ENCODE measurements at places on chromosomes 7 and 10.

DNA sequence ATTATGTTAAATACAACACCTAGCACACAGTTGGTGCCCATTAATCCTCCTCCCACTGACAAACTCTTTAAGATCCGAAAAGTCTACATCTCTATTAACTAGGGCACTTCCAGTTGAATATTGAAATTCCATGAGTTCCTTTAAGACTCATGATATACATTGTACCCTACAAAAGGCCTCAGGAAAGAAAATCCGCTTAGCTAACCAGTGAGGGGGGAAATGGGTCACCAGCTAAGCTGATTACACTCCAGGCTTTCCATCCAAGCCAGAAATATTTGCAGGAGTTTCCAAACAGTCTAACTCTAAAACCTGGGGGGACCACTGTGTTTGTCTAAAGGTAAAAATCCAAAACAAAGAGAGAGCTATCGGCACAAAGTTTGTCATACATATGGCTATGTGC lies 1.3 kb upstream of the LRIT2 start:
- DNase-seq = no peak

DNA sequence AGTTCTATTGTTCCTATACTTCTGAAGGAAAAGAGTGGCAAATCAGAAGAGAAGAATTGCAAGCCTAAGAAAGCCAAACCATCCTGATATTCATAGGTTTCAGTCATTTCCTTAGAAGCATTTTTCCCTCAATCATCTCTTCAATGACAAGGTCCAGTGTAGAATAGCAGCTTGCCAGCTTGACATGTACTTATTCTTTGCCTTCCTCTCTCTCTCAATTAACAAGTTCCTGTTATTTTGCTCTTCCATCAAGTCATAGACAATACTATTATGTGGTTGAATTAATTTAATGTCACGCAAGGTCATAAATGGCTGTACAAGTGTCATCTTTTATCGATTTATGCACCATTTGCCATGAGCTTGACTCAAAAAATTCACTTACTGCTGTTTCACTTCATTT lies 216.3 kb upstream of the MBL2 start:
- DNase-seq = no peak

DNA sequence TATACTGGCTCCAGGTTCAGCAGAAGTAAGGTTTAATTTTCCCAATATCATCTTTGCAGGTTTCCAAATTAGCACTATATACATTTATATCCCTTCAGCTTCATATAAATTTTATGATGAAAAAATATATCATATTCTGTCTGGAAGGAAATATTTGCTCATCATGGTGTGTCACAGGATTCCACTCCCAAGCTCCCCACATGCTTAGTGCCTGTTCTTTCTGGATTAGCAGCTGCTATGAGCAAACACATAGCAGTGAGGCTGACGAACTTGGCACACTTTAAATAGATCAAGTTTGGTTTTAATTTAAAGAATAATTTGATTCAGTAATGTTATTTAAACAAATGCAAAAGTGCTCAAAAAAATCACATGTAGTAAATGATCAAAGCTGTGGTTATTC lies 251.9 kb downstream of the AGMO start:
- DNase-seq = no peak

DNA sequence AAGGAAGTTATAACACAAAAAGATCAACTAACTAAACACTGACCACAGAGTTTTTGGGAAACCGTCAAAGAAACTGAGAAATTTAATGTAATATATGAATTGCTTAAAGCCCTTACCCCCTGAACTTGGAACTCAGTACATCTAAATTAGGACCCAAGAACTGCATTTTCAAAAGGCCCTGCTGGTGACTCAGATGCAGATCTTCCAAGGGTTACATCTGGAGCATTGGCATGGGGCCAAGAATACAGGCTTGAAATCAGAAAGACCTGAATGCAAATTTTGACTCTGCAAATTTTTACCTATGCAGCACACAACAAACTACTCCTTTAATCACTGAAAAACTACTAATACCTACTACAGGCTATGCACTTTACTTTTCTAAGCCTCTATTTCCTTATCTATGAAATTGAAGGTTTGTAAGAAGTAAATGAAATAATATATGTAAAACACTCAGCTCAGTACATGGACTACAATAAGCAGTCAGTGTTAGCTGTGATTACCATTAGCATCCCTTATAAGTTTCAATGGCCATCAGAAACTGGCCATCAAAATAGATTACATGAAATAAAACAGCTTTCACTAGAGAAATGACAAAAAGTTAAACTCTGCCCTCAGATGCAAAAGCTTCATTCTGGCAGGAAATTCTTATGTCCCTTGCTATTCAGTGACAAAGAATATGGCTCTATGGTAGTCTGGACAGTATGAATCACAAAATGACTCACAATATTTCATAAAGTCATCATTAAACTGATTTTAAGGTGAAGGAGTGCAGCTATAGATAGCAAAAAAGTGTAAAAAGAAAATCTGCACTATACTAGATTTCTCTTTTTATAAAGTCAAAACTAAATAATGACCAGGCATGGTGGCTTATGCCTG lies 43.6 kb downstream of the NSUN6 start:
- no peak for DNase-seq

GRCh38 chr10:132135053-132135872 lies 51.5 kb upstream of the DPYSL4 start:
- no peak for DNase-seq

- no peak for DNase-seq
Observed at GRCh38 chr10:128739930-128740329, 613.7 kb upstream of the MKI67 start.

- DNase-seq = no peak
Observed at GRCh38 chr10:122255509-122256301, 15.4 kb upstream of the BTBD16 start.

- no peak for DNase-seq
Observed at GRCh38 chr10:49176310-49177268, 11.6 kb downstream of the TMEM273 start.

GRCh38 chr7:50695026-50695425 lies 87.7 kb downstream of the GRB10 start:
- no peak for DNase-seq

- DNase-seq = no peak
Observed at GRCh38 chr7:2583798-2584580, 25.2 kb downstream of the IQCE start.

DNA sequence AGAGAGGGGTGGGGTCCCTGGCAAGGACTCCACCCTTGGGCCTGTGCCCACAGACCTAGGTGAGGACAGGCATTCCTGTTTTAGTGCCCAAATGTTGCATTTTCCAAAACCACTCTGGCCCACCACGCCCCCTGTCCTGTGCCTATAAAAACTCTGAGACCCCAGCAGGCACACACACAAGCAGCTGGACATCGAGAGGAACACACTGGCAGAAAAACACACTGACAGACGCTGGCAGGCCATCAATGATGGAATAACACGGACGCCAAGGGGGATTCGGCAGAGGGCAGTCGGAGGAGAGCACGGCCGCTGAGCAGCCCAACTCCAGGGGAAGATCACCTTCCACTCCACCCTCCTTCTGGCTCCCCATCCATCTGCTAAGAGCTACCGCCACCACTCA lies 386.9 kb upstream of the AUTS2 start:
- no peak for DNase-seq

DNA sequence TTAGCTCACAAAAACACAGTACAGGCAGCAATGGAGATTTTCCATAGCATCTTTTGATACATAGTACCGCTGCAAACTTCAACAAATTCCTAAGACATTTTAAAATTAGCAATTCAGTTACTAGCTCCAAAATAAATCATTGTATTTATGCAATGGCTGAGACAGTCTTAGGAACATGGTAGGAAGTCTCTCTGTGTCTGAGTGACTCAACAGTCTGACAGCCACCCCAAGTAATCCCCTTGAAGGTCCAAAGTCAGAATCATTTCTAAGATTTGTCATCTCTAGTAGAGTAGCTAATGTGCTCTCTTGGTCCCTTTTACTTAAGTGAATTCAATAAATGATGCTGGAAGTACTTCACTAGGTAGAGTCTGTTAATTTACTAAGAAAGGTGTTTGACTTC lies 93.8 kb upstream of the NOBOX start:
- no peak for DNase-seq

GRCh38 chr7:109391240-109391639 lies 821.6 kb downstream of the DNAJB9 start:
- DNase-seq = no peak

DNA sequence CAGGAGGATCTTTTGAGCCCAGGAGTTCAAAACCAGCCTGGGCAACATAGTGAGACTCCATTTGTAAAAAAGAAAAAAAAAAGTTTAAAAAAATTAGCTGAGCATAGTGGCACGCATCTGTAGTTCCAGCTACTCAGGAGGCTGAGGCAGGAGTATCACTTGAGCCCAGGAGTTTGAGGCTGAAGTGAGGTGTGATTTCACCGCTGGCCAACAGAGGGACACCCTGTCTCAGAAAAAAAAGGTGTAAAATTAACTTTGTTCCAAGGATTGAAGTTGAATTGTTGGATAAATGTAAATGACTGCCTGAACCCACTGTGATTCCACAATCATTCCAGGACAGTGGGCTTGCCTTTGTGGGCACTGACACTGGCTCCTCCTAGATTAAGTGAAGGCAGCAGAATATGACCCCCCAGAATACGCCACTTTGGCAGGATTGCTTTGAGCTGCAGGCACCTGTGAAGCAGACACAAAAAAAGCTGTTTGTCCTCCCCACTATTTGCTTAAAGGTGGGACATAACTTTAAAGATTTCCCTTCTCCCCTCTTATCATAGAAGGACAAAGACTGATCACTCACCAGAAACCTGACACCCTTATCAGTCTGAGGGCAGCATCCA lies 57.2 kb upstream of the FOXI2 start:
- DNase-seq = no peak

GRCh38 chr7:88457320-88457719 lies 150.6 kb upstream of the STEAP4 start:
- DNase-seq = no peak

GRCh38 chr10:35299016-35299415 lies 37.3 kb upstream of the CCNY start:
- DNase-seq = no peak

DNA sequence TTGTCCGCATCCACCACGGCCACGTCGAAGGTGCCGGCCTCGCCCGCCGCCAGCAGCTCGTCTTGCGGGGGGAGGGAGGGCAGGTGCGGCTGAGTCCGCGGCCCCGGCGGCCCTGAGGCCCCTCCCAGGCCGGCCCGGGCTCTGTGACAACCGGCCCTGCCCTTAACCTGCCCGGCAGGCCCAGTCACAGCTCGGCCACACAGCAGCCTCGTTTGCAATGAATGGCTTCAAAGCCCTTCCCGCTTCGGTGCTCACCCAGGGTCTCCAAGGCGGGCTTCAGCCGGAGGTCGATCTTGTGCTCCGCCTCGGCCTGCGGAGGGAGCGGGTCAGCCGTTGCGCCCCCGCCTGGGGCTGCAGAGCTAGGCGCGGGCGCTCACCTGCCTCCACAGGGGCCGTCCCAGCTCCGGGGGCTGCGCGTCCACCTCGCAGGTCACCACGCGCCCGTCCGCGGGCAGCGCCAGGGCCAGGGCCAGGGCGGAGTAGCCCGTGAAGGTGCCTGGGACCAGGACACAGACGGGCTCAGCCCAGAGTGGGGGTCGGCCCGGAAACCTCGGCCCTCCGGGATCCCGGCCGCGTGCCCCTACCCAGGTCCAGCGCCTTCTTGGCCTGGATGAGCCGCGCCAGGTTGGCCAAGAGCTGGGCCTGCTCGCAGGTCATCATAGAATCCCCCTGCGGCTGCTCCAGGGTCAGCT lies 928 bp downstream of the COMTD1 start:
- DNase-seq = no peak

DNA sequence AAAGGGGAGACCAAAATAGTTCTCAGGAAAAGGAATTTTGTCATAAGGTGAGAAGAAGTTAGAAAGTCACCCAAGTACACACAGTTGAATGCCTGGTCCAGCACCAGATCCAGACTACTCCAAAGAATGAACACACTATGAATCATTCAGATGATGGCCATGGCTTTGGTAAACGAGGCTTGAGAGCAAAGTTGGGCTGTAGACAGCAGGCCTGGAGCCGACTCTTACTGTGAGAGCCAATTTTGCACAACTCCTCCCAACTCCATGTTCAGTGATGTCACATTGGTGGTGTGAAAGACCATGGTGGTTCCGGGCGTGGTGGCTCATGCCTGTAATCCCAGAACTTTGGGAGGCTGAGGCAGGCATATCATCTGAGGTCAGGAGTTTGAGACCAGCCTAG lies 131.6 kb downstream of the PKD1L1 start:
- DNase-seq = no peak

DNA sequence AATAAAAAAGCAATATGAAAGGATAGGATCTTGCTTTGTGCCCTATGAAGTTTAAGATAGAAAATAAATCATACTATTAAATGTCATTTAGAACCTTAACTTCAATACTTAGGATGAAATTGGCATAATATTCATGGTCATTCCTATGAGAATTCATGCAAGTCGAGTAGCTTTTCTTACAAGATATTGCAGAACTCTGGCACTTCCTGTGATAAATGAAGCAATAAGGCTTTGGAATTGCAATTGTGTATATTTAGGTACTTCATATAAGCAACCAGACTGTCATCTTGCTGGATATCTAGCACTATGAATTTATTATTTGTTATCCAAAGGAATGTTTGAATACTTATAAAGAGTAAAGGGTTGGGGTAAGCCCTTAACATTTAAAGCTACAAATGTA lies 116.5 kb downstream of the ZNF438 start:
- no peak for DNase-seq

GRCh38 chr10:128297709-128298378 lies 171.6 kb upstream of the MKI67 start:
- no peak for DNase-seq

GRCh38 chr7:26279405-26279804 lies 12.3 kb upstream of the SNX10 start:
- DNase-seq = no peak

DNA sequence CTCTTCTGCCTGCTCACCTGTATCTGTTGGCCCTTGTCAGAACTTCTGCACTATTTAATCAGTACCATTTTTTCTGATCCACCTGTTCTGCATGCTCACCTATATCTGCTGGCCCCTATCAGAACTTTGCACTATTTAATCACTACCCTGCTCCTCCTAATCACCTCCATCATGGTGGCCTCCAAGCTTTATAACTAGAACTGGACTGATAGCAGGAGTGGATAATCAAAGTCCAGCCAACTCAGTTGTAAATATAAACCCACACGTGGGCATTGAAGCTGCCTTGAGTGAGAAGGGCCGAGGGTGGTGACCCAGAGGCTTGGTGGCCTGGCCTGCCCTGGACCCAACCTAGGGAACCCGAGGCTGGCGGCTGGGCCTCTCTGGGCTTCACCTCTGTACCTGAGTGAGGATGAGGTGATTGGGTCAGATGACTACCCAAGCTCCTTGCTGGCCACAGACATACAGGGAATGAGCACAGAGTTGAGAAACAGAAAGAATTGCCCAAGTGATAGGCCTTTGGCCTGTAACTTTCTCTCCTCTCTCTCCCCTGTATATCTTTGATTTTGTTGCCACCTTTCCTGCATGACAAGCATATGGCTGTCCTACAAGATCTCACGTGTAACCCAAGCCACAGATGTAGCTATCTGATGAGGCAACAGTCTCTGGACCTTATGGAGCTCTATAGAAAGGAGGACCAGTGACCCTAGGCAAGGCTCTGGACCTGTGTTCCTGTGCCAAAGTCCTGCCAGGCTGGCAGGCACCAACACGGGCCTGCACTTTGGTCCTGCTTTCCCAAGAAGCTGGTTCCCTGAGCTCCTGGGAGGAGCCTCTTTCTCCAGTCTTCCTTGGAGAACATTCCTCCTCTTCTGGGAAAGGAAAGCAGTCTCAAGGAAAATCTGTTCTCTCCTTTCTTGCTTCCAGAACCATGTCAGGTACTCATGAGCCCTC lies 23.4 kb upstream of the FAM3C start:
- DNase-seq = no peak
